ENCODE measurements at places on chromosomes 1 and 21.

- peak; percentile 12 for DNase-seq
Measured at GRCh38 chr1:24142546-24143534, at the start of gene IL22RA1. IL22RA1 (minus strand) TSS chr1:24143140; CDS start chr1:24143082, 58 bp downstream.

- no peak for DNase-seq
Measured at GRCh38 chr1:4596486-4596885, 57.9 kb upstream of the AJAP1 start.

DNA sequence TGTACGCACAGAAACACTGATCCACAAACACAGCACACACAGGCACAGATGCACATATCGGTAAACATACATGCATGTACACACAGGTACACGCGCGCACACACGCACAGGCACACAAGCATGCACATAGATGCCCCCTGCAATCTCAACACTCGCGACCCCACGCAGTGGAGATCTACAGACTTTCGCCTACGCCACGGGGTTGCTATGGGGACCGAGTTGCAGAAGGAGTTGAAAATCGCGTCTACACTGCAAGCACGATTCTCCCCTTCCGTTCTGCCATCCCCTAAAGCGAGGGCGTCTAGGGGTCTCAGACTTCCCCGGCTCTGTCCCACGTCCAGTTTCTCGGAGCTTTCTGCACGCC is 826 bp downstream of the TRIM17 start:
- DNase-seq = no peak

DNA sequence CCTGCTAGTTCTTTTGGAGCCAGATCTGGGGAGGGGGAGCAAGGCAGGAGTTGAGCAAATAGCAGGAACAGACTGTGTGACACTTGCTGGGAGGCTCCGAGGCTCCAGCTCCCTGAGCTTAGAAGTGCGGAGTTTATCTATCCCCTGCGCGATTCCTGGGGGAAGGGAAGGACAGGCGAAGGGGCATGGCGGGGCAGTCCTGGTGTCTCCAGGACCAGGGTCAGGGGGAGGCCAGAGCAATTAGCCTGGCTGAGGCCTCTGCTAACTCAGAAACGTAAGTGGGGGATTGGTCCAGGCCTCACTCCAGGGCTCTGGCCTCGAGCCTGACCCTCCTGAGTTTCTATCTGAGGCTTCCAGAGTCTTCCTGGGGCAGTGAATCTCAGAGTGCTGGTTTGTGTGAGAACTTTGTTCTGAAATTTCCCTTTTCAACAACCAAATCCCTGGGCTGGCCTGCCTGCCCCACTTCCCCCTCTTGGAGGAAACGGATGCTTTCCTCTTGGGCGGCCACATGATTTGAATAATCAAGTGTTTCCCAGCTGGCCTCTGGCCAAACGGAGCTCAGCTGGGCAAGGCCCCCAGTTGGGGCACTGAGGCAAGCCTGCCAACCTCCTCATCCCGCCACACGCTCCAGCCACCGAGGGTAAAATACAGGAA is 15.6 kb downstream of the ALPL start:
- no peak for DNase-seq

GRCh38 chr1:168161459-168161858 is 17.3 kb upstream of the TIPRL start:
- no peak for DNase-seq

DNA sequence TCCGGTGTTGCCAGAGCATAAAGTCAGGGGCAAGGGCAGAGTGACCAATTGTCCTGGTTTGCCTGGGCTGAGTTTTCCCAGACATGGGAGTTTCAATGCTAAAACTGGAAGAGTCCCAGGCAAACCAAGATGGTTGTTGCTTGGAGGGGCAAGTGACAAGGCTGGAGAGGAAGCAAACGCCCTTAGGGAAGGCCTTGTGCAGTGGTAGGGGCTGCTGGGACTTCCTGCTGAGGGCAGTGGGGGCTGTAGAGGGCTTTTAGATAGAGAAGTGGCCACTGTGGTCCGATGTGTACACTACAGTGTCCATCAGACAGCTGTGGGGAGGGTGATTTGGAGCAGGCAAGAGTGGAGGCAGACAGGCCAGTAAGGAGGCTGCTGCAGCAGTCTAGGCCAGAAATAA is 7.0 kb upstream of the CELA2A start:
- no peak for DNase-seq

- no peak for DNase-seq
Measured at GRCh38 chr1:179883040-179883744, 1.1 kb downstream of the TOR1AIP1 start.

GRCh38 chr21:24832961-24833360 is 774.3 kb downstream of the MRPL39 start:
- DNase-seq = no peak

GRCh38 chr1:2259668-2260402 is 31.7 kb downstream of the SKI start:
- DNase-seq = no peak

DNA sequence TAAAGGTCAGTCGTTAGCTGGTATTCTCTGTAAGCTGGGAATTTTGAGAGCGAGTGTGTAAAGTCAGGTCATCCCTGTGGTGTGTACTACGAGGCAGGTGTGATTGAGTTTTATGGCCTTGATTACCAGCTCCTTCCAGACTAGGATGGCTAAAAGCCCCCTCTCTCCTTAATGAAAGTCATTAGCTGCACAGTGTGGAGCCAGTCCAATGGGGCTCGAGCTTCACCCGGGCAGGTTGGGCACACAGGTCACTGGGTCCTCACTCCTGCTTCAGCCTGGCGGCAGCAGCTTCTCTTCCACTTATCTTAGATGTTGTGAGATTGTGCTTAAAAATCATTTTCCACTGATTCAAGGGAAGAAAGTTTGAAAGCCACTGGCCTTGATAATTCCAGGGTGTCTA is 3.0 kb downstream of the DMRTB1 start:
- no peak for DNase-seq

- DNase-seq = no peak
Measured at GRCh38 chr21:24895885-24896734, 711.2 kb downstream of the MRPL39 start.

DNA sequence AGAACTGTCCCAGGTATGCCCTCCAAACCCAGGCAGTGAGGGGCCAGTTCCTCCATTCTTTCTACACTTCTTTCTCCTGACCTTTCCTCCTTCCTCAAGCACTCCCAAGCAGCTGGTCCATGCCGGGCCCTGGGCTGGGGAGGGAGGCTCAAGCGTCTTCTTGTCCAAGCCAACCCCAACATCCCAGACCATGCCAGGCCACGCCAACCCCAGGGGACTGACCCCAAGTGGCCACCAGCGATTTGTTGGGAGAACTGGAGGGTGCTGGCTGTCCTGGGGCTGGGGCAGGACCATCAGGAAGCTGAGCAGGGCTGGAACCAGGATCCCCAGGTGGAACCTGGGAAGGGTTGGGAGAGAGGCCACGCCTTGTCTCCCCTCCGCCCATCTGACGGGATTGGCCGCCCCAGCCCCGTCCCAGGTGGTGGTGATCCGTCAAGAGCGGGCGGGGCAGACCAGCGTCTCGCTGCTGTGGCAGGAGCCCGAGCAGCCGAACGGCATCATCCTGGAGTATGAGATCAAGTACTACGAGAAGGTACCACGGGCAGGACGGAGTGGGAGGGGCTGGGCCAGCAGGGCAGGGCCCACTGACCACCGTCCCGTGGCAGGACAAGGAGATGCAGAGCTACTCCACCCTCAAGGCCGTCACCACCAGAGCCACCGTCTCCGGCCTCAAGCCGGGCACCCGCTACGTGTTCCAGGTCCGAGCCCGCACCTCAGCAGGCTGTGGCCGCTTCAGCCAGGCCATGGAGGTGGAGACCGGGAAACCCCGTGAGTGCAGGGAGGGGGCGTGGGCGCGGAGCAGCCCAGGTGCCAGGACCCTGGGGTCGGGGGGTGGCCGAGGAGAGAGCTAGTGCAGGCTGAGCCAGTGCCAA is 29.9 kb downstream of the EPHA8 start:
- no peak for DNase-seq

DNA sequence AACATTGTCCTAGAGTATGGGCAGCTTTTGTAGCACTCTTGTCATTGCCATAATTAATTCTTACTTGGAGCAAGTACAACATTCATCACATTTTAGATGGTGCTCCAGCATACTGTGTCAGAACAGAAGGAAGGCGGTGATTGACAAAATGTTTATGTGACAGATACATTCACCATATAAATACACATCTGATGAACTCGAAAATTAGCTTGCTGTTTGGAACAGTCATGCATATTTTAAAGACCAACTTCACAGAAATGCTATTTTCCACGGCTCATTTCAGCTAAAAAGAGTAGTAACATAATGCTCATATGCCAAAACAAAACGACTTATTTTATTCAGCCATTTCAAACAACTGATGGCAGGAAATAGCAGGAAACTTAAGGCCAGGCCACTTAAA is 302.7 kb downstream of the MRPL39 start:
- DNase-seq = no peak

GRCh38 chr1:156953571-156953970 is 33.1 kb downstream of the LRRC71 start:
- no peak for DNase-seq

DNA sequence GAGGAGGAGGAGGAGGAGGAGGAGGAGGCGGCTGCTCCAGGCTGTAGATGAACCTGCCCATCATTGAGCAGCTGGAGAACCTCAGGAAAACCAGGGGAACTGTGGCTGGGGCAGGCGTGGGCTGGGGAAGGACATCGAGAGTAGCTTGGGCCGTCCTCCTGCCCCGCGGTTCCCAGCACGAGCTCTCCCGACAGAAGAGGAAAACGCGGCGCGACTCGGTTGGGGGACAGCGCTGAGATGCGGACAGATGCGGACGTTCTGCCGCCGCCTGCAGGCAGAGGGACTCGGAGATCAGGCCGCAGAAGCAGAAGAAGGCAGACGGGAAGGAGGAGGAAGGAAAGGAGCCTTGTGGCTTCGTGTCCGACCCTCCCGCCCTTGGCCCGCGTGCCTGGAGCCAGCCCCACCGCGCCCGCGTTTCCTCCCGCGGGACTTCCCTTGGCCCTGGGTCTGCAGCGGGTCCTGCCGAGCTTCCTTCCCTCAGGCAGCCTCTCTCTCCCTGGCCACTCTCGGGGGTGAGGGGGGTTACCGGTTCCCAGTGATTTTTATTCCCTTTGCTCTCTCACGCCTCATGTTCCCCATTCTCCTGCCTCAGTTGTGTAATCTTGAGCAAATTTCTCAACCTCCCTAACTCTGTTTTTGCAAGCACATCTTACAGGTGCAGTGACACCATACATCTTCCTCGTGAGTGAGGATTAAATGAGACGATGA is 1.7 kb upstream of the TNFRSF9 start:
- DNase-seq = peak; percentile 44

GRCh38 chr1:25820247-25821111 is 725 bp downstream of the MTFR1L start:
- DNase-seq = peak; percentile 38

- no peak for DNase-seq
Measured at GRCh38 chr1:61050541-61051442, 31.6 kb upstream of the NFIA start.

- no peak for DNase-seq
Measured at GRCh38 chr1:72336776-72337175, 54.4 kb upstream of the NEGR1 start.

- DNase-seq = no peak
Measured at GRCh38 chr1:87535551-87535950, 206.9 kb downstream of the LMO4 start.

DNA sequence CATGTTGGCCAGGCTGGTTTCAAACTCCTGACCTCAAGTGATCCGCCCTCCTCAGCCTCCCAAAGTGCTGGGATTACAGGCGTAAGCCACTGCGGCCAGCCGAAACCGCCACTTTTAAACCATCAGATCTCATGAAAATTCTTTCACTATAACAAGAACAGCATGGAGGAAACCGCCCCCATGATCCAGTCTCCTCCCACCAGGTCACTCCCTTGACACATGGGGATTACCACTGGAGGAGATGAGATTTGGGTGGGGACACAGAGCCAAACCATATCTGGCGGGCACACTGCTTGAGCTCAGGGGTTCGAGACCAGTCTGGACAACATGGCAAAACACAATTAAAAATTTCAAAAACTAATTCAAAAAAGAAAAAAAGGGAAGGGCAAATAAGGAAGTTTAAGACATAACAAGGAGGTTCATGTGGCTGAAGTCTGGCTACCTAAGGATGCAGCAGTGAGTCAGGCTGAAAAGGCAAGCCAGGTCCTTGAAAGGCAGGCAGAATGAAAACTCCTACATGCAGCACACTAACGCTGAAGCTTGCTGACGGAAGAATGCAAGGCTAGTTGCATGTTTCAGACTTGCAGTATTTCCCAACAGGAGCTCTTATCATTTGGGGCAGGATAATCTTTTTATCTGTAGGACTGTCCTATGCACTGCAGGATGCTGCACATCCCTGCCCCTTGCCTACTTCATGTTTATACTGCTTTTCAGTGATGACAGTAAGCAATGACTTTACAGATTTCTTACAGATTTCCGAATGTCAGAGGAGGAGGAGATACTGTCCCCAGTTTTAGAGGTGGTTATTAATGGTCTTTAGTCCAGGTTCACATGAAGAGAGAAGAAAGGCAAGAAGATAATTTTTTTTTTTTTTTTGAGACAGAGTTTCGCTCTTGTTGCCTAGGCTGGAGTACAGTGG is 49.3 kb downstream of the FBXO42 start:
- DNase-seq = no peak

- DNase-seq = no peak
Measured at GRCh38 chr1:3419415-3420204, 34.9 kb upstream of the ARHGEF16 start.

DNA sequence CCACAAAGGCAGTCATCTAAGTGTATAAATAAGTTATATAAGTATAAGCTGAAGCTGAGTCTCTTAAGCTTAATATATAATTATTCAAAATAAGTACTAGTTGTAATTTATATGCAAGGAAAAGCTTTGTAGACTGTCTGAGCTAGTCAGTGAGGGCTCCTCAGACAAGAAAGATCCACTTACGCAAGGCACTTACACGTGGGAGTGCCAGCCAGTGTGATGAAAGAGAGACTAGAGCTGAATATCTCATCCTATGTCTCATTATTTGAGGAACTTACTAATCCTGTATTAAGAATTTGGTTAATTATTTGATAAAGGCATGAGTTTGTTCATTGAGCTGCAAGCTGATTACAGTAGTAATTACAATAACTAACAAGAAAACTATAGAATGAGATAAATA is 146.9 kb downstream of the PDE4B start:
- no peak for DNase-seq

GRCh38 chr21:42624095-42624790 is 29.2 kb upstream of the PDE9A start:
- DNase-seq = no peak
